Stimulated activated CD4-positive, alpha-beta T cell treated with anti-CD3 and anti-CD28 coated beads, TNF-alpha, amount 100 ng/mL, for 1 hour (primary cell): ENCODE measurements at places on chromosomes 3 and 15.

DNA sequence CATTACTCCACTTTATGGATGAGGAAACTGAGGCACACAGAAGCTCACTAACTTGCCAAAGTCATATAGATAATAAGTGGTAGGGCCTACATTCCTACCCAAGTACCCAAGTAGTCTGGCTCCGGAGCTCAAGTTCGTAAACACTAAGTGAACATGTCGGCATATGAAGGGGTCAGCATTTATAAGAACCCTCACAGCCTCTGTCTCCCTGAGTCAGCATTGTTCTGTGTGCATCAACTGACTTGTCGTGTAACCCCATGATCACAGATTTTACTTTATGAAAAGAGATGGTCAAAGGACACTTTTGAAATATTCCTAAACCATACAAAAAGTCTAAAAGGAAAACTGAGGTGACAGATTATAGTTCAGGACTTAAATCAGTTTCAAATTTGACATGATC lies 260.1 kb upstream of the CCDC54 start:
- no peak for DNase-seq

GRCh38 chr3:184795522-184796190 lies 16.3 kb upstream of the VPS8 start:
- no peak for DNase-seq

- DNase-seq, result no peak
Observed at GRCh38 chr3:191889756-191890155, 428.8 kb downstream of the PYDC2 start.

- peak; percentile 36 for DNase-seq
Observed at GRCh38 chr3:170584585-170585007, 1.3 kb downstream of the SLC7A14 start.

DNA sequence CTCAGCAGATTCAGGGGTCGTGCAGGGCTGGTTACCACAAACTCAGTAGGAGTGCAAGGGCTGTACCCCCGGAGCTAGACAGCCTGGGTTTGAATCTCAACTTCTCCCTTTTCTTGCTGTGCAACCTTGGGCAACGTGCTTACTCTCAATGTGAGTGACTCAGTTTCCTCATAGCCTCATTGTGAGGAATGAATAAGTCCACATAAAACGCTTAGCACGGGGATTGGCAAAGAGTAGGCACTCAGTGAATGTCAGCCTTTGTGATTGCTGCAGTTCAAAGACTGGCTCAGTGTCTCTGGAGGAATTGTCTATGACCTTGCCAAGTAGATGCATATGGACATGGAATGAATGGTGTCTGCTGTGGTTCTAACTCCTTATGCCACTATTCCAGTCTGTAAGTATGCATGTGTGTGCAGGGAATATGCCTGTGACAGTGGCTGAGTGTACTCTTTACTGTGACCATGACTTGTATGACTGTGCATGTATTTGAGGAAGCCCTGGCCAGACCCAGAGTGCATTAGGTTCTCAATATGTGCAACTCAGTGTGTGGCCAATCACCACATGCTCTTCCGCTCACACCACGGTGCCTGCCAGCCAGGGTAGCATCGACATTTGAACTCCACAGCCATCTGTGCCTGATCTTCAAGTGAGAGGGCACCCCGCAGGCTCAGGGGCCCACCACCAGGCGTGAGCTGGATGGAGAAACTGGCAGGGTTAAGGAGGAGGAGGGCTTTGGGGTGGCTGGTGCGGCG lies 900 bp upstream of the HYAL3 start:
- DNase-seq, result no peak

GRCh38 chr3:53067567-53067966 lies 21.7 kb upstream of the SFMBT1 start:
- no peak for DNase-seq

DNA sequence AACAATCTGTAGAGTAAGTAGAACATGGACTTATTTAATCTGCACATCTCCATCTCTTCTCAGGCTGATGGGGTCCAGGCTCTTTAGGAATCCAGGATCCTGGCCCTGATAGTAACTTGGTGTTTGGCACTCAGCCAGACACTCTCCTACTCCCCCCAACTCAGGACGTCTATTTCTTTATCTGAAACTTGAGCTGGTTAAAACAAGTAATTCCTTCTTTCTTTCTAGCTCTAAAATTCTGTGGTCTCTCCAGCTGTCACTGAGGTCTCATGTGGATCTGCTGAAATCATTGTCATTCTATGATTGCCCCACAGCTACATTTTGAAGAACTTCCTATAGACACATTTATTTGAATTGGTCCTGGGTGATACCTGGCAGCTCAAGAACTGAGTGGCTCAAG lies 59.0 kb downstream of the TP63 start:
- DNase-seq, result no peak

DNA sequence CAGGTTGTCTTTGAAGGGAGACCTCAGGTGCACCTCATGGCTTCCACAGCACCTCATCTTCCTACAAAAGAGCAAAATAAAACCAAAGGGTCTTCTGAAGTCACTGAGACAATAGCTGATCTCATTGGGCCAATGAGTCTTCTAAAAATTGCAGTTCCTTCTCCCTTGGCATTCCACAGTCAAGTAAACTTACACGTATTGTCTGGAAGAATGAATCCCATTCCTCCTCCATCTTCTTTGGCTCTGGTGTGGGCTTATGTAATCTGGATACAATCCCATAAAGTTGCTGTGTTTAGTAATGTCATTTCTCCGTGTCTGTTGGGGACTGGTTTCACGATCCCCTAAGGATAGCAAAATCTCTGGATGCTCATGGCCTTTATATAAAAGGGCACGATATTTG lies 85.5 kb upstream of the CGNL1 start:
- no peak for DNase-seq

GRCh38 chr3:14467814-14468620 lies 65.6 kb downstream of the SLC6A6 start:
- peak; percentile 19 for DNase-seq

DNA sequence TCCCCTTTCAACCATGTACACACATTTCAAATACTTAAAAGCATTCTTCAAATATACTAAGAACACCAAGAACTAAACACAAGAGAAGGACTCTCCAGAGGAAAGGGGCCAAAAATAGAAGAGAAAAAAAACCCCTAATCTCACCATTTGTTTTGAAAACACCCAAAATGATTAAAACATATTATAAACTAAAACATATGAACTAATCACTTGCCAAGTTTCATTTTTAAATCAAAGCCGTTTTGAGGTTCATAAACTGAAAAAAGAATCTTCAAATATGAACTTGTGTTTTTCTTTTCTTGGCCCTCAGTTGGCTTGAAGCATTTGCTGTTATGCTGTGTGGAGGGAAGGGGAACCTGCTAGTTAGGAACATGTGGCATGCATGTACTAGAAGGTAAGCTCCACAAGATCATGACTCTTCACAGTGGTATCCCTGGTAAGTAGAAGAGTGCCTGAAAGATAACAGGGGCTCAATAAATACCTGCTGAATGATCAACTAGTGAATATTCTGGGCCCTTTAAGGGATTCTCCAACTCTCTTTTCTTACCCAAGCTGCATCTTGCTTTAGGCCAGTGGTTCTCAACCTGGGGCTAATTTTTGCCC lies 224.5 kb downstream of the TIGIT start:
- DNase-seq, result no peak

GRCh38 chr3:74640211-74640610 lies 25.8 kb upstream of the CNTN3 start:
- no peak for DNase-seq

- no peak for DNase-seq
Observed at GRCh38 chr3:77686560-77686959, 646.7 kb downstream of the ROBO2 start.

DNA sequence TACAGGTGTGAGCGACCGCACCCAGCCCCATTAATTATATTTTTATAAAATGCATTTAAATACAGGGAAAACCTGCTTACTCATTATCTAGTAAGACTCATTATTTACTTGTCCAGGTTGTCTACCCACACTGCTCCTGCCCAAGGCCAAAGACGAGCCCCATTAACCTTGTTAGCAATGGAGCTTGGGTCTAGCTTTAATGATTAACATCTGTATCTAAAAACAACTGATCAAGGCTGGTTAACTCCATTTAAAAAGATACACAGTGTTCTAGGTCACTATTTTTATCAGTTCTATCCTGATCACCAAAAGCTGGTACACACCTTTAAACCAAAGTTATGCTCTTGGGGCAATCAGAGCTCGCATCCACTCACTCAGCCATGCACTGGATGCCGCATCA lies 10.4 kb upstream of the NCKIPSD start:
- DNase-seq, result no peak

- DNase-seq, result no peak
Observed at GRCh38 chr3:100761951-100762350, 52.7 kb downstream of the TFG start.

GRCh38 chr15:74262625-74263024 lies 26.5 kb downstream of the CCDC33 start:
- DNase-seq, result no peak

DNA sequence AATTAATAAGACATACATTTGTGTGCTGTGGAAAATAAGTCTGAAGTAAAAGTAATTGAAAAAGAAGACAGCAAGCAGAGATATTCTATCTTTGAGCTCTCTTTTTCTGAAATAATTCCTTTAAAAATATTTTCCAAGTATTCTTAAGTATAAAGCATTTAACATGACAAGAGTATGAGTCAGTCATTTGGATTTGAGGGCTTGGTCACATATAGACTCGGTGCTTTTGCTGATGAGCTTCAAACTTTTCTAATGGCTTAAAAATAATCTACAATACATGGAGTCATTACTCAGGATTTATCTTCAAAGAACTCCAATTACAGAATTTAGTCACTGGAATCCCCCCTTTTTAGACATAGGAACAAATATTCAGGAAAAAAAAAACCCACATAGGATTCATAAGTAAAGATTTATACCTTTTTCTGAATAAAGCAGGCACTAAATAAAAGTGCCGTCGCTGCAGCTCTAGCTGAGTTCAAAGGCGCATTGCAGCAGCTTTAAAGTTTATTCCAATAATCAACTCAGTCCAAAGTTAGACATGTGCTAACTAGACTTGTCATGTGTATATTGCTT lies 147.5 kb downstream of the CTNNB1 start:
- no peak for DNase-seq

DNA sequence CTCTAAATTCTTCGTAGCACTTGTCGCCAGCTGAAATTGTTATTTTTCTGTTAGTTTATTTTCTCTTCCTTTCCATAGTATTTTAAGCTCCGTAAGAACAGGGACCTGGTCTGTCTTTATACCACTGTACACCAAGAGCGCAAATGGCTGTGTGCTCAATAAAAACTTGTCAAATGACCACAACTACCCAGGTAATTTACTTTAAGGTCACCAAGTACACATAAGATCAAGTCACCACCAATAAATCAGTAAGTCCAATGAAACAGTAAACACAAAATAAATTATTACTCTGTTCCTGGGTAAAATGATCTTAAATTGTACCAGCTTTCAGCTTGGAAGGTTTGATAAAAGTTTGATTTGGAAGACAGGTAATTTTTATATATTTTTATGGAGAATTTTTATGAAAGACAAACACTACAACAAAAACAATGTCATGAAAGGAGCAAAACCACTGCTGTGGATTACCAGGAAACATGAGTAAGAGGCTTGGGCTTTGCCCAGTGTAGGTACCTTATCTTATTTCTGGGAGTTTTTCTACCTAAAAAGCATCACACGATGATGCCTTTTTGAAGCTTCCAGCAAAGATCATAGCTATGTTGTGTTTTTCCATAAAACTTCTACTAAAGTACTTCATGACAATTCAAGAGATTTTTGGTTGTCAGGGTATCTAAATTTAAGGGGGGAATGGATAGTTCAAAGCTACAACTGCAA lies 406.8 kb downstream of the SHQ1 start:
- no peak for DNase-seq

DNA sequence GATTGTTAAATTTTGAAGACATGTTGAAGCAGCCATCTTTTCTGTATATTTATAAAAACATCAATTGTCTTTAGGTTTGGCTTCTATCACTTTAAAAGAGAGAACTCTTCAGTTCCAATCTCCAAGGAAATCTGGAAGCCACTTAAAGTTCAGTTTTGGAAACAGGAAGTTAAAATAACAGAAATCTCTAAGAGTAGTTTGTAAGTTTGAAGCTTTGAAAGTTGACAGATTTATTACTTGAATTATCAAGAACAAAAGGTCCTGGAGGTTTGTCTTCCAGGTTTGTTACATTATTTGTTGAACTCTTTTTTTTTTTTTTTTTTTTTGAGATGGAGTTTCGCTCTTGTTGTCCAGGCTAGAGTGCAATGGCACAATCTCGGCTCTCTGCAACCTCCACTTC lies 30.0 kb downstream of the RNF111 start:
- DNase-seq, result no peak

GRCh38 chr3:154795582-154795981 lies 284.5 kb upstream of the MME start:
- DNase-seq, result no peak

GRCh38 chr3:127908202-127908601 lies 6.8 kb upstream of the KBTBD12 start:
- no peak for DNase-seq

- DNase-seq, result no peak
Observed at GRCh38 chr15:63446255-63446654, 58.1 kb upstream of the USP3 start.

DNA sequence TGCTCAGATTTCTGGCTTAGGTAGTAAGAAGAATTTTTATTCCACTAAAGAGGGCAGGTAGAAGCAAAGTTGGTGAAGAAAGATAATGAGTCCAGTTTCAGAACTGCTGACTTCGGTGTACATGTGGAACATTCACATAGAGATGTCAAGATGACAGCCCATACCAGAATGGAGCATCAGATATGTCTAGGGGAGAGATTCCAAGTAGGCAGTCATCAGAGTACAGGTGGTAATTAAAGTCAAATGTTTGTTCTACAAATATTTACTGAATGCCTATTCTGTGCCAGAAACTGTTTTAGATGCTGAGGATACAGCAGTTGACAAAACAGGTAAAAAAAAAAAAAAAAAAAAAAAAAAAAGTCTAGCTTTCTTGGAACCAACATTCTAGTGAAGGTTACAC lies 81.9 kb downstream of the FGF12 start:
- DNase-seq, result no peak

GRCh38 chr15:100783760-100784492 lies 95.7 kb upstream of the ALDH1A3 start:
- no peak for DNase-seq

DNA sequence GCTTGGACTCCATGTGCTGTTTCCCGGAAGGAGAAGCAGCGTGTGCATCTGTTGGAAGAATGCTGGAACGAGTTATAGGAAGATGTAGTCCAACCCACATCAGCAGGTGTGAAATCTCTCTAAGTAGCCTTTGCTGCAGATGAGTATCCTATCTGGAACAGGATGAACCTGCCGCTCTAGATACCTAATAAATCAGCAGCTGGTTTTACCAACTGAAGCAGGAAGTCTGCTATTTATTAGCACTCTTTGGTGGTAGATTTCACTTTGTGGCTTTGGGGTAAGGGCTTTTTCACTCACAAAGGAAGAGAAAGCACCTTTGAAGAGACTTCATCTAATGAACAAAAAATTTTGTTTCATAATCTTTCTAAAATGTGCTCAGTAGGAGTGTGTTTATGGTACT lies 66.4 kb downstream of the DCUN1D1 start:
- no peak for DNase-seq

GRCh38 chr3:86744051-86744450 lies 246.9 kb downstream of the VGLL3 start:
- DNase-seq, result no peak

- no peak for DNase-seq
Observed at GRCh38 chr3:175386630-175387029, 527.5 kb downstream of the NAALADL2 start.
